ENCODE measurements at places on chromosomes 3 and 15. TPM values are rescaled to one million over a fixed set of nuclear protein-coding genes. Genes with fewer than 3 reads are reported as not detected.

EPHA3 gene
- 0.04 TPM for total RNA-seq

TMEM62 gene
- total RNA-seq, result 22.3 TPM

IQSEC1 gene
- total RNA-seq, result 22.7 TPM

CAMK2N2 gene
- 0.67 TPM for total RNA-seq

EXD1 gene
- total RNA-seq, result not detected

WHAMM gene
- 5.4 TPM for total RNA-seq

TMCO5A gene
- total RNA-seq, result not detected

ZNF197 gene
- 17.7 TPM for total RNA-seq

ZMAT3 gene
- total RNA-seq, result 49.3 TPM

FBXW12 gene
- total RNA-seq, result 0.46 TPM

PLSCR2 gene
- 0.62 TPM for total RNA-seq

SLC15A2 gene
- 0.63 TPM for total RNA-seq

FAM174B gene
- 18.9 TPM for total RNA-seq

NPAP1 gene
- total RNA-seq, result not detected
